NCI-H1417 (cell line): ENCODE measurements at places on chromosomes 6 and 20.

GRCh38 chr6:156058356-156058755, 602.7 kb upstream of the NOX3 start:
- no peak for DNase-seq

GRCh38 chr20:36102809-36103596, 51.5 kb upstream of the EPB41L1 start:
- DNase-seq = no peak

DNA sequence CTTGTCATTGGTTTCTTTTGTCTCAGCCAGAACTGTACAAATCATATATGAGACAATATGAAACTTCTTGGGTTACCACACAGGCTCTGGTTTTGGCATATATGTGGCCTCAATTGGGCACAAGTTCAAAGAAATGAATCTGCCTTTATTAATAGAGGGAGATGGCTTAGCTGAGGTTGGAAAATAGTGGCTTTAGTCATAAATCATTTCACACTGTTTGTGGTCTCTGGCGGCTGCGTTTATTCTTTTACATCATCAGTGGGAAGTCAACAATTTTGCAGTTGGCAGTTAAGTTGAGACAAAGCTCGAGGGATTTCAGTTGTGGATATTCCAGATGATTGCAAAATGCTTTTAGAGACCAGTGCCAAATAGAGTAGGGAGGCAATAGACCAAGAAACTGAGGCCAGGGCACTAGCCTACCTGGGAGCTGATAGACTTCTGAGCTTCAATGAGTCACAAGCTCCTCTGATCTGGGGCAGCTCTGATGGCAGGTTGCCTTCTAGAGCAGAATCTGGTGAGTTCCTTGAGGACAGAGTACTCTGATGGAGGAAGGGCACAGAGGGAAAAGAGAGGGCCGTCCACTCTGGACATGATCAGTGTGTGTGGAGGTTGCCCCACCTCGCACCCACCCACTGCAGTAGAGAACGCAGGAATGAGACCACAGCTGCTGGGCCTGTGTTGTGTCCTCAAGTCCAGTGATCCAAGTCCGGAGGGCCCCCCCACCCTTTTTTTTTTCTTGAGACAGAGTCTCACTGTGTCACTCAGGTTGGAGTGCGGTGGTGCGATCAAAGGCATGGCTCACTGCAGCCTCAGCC, 73.5 kb downstream of the ARMC2 start:
- peak; percentile 26 for DNase-seq

- no peak for DNase-seq
These were observed 67.1 kb downstream of the FYN start for GRCh38 chr6:111806165-111806547.

GRCh38 chr6:28137505-28137981, 4.1 kb upstream of the ZKSCAN8 start:
- peak; percentile 68 for DNase-seq

DNA sequence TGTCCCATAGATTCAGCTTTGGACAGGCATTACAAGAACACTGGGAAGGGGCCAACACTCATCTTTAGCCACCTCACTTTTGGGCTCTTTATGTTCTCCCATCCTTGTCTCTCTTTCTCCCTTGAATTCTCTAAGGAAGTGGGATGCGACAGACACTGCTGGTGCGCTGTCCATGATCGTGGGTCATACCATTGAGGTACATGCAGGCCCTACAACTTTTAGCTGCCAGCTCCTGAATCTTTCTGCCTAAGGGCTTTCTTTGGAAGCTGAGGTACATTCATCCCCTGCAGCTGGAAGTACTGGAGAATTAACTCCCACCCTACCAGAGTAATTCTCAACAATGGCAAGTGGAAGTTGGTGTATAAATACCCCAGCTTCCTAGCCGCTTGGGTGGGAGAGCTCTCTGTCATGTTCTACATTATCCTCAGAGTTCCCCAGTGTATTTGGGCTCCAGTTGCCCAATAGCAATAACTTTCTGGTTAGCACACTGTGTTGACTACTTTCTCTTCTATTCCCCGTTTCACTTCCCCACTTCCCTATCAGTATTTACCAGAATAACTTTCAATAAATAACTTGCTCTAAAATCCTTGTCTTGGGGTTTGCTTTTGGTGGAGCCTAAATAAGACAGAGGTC, 309.4 kb upstream of the RNF24 start:
- no peak for DNase-seq

DNA sequence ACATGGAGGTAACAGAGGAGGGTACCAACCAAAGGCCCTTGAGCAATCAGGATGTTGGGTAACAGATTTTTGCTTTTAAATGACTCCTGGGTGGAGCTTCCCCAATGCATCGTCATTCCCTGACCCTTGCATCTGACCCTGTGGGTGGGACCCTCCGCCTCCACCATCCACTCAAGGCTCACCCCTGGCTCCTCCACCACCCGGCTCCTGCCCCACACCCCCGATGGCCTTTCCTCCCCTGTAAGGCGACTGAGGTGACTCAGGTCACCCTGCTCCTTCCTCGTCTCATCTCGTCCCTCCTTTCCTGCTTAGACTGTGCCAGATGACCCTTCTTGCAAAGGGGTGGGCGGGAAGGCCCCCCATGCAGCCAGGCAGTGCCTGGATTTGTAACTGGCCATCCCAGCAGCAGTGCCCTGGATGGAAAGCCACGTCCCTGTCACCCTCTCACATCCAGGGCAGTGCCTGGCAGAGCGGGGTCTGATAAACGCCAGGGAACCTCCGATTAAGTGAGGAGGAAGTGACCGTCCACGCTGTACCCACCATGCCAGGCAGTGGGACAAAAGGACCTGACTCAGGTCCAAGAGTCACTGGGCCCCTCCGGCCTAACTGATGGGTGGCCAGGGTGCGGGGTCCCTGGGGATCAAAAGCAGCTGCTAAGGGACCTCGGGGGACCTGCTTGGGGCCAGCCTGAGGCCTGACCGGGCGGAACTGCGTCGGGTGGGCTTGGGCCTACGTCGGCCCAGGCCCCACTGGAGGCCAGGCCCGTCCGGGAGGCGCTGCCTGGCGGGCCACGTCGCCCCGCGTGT, 624 bp upstream of the NPEPL1 start:
- DNase-seq = no peak

DNA sequence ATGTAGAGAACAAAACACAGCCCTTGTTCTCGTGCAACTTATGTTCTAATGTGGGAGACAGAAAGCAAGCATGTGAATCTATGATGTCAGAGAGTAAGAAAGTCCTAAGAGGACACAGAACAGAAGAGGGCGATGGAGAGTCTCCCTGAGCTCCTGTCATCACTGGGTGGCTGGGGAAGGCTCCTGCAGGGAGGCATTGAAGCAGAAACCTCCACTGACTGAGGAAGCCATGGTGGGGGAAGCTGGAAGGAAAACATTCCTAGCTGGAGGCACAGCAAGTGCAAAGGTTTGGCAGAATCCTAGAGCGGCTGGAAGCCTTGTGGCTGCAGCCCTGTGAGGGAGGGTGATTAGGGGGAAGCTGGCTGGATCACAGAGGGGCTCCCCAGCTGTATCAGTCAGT, 248.0 kb downstream of the CDH26 start:
- no peak for DNase-seq

DNA sequence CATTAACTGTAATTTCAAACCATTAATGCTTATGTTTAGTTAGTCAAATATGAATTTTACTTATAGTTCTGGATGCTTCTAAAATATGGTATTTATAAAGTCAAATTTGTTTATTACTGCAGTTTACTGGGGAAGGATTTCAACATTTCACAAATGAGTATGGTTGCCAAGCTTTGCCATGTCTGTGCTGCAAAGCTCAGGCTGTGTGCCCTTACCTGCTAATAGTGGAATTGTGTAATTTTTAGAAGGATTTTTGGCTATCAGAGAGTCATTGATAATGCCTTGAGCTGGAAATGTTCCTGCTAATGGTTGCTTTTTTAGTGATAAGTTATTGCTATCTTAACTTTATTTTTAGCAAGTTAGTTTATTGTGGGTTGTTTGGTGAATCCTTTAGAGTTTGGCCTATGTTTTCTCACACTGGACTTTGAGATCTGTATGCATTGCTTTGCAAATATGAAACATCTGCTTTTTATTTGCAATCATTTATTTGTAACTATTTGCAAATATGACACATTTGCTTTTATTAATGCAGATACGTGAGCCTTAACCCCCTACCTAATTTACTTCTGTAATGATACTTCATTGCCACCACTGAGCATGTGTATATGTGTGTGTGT, 105.8 kb downstream of the CD109 start:
- no peak for DNase-seq

DNA sequence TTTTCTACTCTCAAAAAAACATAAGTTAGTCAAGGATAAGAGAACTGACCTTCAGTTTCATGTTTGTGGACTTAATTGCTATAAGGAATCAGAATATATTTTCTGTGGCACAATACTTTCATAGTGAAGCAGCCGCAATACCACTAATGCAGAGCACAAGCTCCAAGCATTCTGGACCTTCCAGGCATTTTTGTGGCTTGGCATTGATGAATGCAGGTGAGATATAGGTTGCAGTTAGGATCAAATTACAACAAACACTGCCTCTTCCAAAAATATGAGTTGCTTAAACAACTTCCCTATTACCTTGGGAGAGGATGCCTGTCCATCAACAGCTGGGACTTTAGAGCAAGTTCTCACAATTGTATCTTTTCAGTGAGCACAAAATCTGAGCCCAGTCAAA, 162.8 kb upstream of the RSPO3 start:
- no peak for DNase-seq

DNA sequence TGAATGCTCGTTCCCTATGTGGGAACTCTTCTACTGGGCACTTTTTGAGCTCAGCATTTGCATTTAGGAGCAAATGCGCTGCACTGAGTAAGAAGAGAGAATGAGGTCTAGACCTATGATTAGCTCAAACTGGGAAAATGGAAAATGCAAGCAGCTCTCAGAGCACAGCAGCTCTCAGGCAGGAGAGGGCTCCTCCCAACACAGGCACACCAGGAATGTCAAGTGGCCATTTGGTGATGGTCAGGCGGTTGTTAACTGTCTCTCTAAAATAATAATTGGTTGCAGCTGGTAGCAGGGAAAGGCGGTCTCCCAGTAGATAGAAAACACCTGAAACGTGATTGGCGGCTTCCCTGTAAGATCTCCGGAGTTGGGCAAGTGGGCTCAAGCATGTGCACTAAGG, 162.0 kb upstream of the ECI2 start:
- DNase-seq = no peak

DNA sequence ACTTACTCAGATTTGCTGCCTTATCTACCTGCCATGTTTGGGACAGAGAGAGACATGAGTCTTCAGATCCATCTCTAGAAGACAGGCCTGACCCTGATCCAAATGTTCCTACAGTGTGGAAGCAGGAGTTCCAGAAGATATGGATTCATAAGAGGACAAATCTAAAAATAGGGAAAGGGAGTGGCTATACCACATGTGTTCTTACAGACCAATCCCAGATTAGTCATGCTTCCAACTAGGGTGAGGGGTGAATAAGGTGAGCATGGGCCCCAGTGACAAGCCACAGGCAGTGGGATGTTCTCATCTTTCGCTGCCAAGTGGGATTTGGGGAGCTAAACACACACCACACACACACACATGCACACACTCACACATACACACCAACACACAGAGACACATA, 670.7 kb upstream of the CITED2 start:
- DNase-seq = no peak

GRCh38 chr20:40821429-40821828, 132.4 kb upstream of the MAFB start:
- peak; percentile 82 for DNase-seq

DNA sequence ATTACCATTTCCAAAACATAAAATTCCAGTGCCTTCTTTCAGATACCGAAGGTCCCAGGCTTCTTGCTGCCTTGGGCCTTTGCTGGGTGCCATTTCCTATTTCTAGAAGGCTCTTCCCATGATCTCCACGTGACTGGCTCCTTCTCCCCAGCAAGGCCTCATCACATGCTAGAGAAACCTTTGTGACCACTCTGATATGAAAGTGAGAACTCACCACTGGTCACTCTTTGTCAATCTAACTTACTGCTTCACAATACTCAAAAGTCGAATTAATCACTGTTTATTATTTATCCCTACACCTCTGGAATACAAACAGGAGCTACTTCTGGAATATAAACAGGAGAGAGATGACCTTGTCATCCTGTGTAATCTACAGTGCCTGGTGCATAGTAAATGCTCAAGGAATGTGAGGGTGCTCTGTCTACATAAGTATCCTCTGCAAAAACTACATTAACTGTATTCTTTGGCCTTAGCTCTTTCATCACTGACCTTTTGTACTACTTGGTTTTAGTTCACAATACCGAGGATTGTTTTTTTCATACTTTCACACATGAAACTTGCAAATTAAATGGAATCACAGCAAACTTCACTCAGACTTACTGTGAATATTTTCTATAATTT, 1.6 kb downstream of the STX7 start:
- no peak for DNase-seq

GRCh38 chr6:39130691-39131090, 15.7 kb upstream of the SAYSD1 start:
- no peak for DNase-seq

GRCh38 chr6:139623372-139623771, 248.9 kb upstream of the CITED2 start:
- DNase-seq = no peak

DNA sequence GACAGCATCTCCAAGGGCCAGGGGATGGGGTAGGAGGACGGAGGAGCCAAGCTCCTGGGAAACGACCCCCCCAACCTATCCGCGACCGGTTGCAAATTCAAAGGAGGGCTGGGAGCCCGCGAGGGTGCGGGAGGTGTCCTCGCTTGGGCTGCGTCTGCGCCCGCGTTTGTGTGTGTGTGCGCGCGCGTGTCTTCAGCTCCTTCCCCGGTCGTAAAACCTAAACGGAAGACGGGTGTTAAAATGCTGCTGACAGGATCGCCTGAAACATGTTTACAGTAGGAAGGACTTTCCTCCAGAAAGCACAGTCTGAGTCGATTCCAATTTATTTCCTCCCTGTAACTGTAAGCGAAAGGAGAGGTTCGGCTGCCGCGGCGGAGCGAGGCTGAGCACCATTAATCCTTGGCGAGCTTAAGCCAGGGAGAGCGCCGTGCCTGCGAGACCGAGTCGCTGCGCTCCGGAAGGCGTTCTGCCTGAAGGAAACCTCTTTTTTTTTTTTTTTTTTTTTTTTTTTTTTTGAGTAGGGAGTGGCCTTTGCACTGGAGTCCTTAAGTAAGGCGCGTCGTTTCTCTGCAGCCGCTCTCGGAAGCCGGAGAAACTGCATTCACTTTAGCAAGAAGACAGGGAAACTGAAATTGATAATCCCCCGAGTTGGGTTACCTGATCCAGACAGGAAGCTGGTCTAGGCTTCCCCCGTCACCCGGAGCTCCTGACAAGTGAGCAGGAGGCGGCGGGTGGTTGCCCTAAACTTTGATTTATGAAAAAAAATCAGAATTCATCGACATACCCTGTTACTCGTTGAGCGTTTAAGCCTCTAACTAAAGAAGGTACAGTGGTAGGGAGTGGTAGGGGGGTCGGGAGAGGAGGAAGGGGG, 4.8 kb upstream of the SOX4 start:
- peak; percentile 85 for DNase-seq

DNA sequence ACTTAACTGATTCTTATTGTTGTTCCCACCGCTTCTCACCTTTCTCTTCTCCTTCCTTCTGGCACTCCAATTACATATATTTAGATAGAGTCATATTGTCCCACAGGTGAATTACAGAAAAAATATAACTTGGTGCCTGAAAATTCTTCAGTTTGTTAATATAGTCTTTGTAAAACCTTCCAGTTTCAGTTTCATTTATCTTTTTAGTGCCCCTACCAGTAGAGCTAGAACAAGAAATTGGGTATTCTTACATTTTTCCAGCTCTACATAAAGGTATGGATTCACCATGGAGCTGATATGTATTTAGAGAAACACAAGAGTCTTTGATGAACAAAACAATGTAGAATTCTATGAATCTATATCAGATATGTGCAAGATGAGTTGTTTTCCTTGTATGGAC, 10.7 kb downstream of the MANEA start:
- DNase-seq = no peak

GRCh38 chr6:132712366-132712765, 1.5 kb downstream of the VNN1 start:
- no peak for DNase-seq

- DNase-seq = no peak
These were observed 8.9 kb downstream of the SLC22A3 start for GRCh38 chr6:160357088-160357487.
